ENCODE measurements at places on chromosomes 3 and 15.
A peak's percentile ranks its signal among the peaks of the same experiment; 100 is the strongest.

DNA sequence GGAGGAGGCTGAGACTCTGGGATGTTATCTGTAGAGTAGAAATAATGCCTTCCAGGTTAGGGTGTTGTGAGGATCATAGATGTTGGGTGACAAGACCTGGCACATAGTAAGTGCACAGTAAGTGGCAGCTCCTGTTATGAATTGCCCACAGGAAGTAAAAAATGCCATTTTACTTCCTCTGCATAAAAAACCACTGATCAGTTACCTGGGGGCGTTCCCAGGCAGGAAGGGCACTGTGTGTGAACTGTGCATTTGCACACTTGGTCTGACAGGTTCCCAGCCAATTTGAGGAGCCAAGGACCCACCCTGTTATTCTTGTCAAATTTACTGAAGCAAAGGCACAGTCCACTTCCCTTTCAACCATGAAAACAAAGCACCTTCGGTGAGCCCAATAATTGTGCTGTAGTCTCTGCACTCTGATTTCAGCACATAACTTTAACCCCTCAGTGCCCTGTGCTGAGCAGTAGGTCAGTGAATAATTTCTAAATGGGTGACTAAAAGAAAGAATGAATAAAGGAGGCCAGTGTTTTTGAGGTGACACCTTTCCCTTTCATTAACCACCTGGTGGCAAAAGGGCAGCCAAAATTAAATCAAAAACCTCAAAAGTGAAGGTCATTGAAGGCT lies 85.8 kb upstream of the ARHGEF3 start:
- H3K36me3 ChIP-seq, result no peaks in the 10 kb centered on the region
- no peaks in the 10 kb centered on the region for H3K4me1 ChIP-seq
- no peak for DNase-seq
- no peak overlapping the region for H3K4me3 ChIP-seq

DNA sequence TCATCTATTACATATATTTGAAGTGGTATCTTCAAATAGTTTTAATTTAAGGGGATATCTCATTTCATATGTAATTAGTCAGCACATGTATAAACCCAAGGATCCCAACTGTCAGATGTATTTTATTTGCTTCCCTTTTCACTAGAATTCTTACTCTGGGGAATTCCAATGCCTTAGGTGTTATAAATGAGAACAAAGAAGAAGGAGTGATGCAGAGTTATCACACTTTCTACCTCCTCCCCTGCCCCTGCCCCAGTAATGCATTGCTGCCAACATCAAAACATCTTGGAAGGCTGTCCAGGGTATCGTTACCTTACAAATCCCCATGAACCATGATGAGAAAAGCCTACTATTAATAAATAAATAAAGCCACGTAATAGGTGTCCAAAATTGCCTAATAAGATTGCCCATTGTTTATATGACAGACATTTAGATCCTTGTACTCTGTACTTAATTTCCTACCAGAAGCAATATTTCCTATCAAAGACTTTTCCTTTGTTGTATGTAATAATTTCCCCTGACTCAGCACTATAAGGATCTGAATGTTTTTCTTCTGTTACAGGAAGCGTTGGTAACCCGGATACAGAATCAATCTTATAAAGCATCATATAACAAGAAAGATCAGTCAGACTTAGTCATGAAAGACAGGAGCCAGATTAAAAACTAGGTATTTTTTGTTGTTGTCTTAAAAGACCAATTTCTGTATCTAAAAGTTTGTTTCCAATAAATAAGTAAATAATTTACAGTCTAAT lies 38.8 kb downstream of the CBLB start:
- no peaks in the 10 kb centered on the region for H3K27me3 ChIP-seq
- no peak overlapping the region for H3K4me3 ChIP-seq
- no peak overlapping the region for H3K27ac ChIP-seq
- no peaks in the 10 kb centered on the region for H3K36me3 ChIP-seq

- H3K27ac ChIP-seq, result no peak overlapping the region
- H3K4me1 ChIP-seq, result peaks cover 11% of the 10 kb centered on the region
- no peaks in the 10 kb centered on the region for H3K27me3 ChIP-seq
These were observed 9.7 kb downstream of the PLA2G4D start for GRCh38 chr15:42084465-42085235.

- H3K4me3 ChIP-seq, result no peak overlapping the region
- DNase-seq, result no peak
- peaks cover 19% of the 10 kb centered on the region for H3K4me1 ChIP-seq
- peaks cover 21% of the 10 kb centered on the region for H3K36me3 ChIP-seq
- H3K27ac ChIP-seq, result peak overlapping the region; percentile 9
These were observed 93.9 kb downstream of the PLOD2 start for GRCh38 chr3:146067048-146067447.

DNA sequence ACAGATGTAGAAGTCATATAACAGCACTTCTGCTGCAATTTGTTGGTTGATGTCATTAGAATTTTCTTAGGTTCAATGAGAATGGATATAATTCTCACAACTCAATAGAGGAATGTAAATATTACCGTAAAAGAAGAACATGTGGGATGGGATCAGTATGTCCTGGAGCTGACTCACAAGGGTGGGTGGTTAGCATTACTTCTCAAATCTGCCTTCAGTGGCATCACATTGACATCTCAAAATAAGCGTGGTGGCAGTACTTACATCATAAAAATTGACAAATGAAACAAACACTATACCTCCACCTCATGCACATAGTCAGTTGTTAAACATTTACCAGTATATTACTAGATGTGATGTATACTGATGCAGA lies 1068.0 kb upstream of the CADM2 start:
- DNase-seq, result no peak
- no peak overlapping the region for H3K4me3 ChIP-seq
- H3K4me1 ChIP-seq, result no peaks in the 10 kb centered on the region
- no peaks in the 10 kb centered on the region for H3K27me3 ChIP-seq
- H3K27ac ChIP-seq, result no peak overlapping the region

- DNase-seq, result peak; percentile 21
- H3K36me3 ChIP-seq, result no peaks in the 10 kb centered on the region
- no peak overlapping the region for H3K27ac ChIP-seq
- H3K4me3 ChIP-seq, result no peak overlapping the region
- H3K4me1 ChIP-seq, result peaks cover 9% of the 10 kb centered on the region
These were observed 19.2 kb upstream of the UBE2Q2 start for GRCh38 chr15:75823860-75824613.

DNA sequence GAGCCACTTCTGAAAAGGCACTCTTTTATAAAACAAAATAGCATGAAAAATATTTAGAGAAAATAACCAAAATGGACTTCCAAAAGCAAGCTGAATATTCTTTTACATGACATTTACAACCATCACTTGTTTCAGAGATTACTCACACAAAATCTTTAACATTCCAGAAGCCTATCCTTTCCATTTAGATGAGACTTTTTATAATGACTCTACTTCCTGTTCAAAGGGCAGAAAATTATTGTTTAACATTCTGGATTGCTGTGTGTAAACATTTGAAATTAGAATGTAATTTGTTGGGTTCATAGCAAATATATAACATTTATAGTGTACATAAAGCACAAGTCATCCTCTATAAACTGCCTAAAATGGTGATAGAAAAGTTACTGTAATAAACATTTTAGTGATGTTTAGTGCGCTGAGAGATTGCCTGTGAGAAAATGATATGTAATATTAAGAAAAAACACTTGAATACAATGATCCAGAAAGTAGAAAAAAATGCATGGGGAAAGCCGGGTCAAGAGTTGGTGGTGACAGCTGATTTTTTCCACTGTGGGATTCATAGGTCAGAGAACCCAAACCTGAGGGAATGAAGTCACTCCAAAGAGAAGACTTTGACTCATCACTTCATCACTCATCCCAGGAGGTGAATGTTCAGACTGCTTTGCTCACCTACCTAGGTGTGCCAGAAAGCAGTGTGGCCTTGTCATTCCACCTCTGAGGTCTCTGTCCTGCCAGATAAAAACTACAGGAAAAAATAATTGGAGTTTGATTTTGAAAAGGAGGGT lies 305.8 kb downstream of the ARPP21 start:
- no peak overlapping the region for H3K27ac ChIP-seq
- H3K36me3 ChIP-seq, result no peaks in the 10 kb centered on the region
- H3K27me3 ChIP-seq, result no peaks in the 10 kb centered on the region
- DNase-seq, result no peak

DNA sequence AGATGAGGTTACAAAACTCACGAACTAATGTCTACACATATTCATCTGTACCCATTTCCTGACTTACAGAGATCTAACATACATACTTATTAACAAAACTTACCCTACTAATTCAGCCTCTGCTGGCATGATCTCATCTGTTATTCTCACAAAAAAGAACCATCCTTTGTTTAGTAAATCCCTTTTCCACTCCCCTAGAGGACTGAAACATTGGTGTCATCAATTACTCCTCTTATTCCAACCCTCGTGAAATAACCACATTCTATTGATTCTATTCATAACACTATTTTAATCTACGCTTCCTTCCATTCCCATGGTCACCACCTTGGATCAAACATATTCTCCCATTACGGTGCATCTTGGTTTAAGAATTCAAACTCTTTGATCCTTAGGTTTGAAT lies 505.9 kb downstream of the SI start:
- H3K4me1 ChIP-seq, result no peaks in the 10 kb centered on the region
- H3K27me3 ChIP-seq, result no peaks in the 10 kb centered on the region
- no peak overlapping the region for H3K27ac ChIP-seq
- DNase-seq, result no peak
- no peaks in the 10 kb centered on the region for H3K36me3 ChIP-seq

GRCh38 chr15:60301024-60301423 lies 96.8 kb downstream of the ANXA2 start:
- H3K4me1 ChIP-seq, result 0 out of 2 replicates have a peak, but pooled peaks cover 3% of the 10 kb centered on the region
- H3K27ac ChIP-seq, result no peak overlapping the region
- no peaks in the 10 kb centered on the region for H3K27me3 ChIP-seq
- no peak for DNase-seq
- H3K4me3 ChIP-seq, result no peak overlapping the region

- DNase-seq, result no peak
- H3K27ac ChIP-seq, result no peak overlapping the region
- no peaks in the 10 kb centered on the region for H3K4me1 ChIP-seq
- H3K27me3 ChIP-seq, result no peaks in the 10 kb centered on the region
These were observed 82.7 kb downstream of the TMEM39A start for GRCh38 chr3:119380697-119381096.

DNA sequence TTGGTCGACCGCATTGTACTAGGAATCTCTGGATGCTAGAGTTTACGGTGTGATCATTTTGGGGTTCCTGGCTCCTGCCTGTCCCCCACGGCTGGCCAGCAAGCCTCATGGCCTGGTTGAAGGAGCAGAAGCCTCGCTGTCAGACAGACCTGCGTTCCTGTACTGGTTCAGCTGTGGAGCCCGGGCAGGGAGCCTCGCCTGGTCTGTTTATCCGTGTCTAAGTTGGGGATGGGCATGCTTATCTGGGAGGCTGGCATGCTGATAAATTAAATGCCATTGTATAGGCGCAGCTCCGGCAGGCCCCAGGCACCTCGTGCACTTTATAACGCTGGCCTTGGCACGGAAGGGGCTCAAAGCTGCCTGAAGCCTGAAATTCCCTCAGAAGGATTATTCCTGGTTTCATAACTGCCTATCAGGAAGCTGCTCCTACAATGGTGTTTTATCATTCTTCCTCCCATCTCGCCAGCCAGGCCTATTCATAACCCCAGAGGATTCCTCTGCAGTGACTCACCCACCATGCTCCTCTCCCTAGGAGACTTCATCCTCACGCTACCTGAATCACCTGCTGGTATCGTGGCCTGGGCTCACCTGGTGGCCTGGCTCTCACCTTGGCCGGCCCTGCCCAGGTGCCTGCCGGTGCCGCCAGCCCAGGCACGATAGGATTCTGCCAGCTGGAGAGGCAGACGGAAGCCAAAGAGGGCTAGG lies 110.9 kb downstream of the ASB7 start:
- peak; percentile 87 for DNase-seq
- H3K36me3 ChIP-seq, result no peaks in the 10 kb centered on the region
- no peaks in the 10 kb centered on the region for H3K27me3 ChIP-seq
- peak overlapping the region; percentile 85 for H3K27ac ChIP-seq

DNA sequence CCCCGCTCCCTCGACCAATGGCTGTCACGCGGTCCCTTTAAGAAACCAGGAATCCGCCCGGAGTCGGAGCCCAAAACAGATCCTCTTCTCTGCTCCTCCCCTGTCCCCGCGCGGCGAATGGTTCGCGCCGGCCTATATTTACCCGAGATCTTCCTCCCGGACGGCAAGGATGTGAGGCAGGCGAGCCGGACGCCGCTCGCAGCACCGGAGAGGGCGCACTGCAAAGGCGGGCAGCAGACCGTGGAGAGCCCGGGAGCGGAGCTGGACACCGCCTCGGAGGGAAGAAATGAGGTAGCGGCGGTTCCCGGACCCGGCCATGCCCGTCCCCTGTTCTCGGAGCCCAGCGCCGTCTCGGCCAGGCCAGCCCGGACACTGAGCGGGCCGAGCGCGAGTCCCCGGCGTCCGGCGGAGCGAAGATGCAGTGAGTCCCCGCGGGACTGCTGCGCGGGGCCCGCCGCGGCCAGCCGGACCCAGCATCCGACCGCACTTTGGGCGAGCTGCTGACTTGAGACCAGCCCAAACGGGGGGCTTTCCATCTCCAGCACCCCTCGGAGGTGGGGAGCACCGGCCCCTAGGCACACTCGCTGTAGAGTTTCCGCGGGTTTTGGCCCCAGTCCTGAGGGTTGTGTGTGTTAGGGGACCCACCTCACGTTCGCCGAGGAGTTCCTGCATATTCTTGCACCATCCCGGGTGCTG lies at the start of gene FAM43A:
Gene FAM43A, plus strand, starts transcription at position 166 of the 696 bp plus-strand sequence. CDS start 944 bp downstream, outside the sequence.
- H3K4me3 ChIP-seq, result peak within 1 kb of the TSS; percentile 61
- peak within 1 kb of the TSS; percentile 4 for H3K27ac ChIP-seq
- peak; percentile 95 for DNase-seq
- H3K27me3 ChIP-seq, result no peaks in the 10 kb centered on the region

- H3K27me3 ChIP-seq, result no peaks in the 10 kb centered on the region
- H3K36me3 ChIP-seq, result no peaks in the 10 kb centered on the region
- H3K4me1 ChIP-seq, result peaks cover 13% of the 10 kb centered on the region
- H3K4me3 ChIP-seq, result no peak overlapping the region
- no peak for DNase-seq
These were observed 58.5 kb downstream of the CPA3 start for GRCh38 chr3:148923592-148923991.

- DNase-seq, result no peak
- H3K4me1 ChIP-seq, result no peaks in the 10 kb centered on the region
- no peaks in the 10 kb centered on the region for H3K36me3 ChIP-seq
- H3K27me3 ChIP-seq, result no peaks in the 10 kb centered on the region
- H3K4me3 ChIP-seq, result no peak overlapping the region
- H3K27ac ChIP-seq, result no peak overlapping the region
These were observed 19.0 kb downstream of the ACAP2 start for GRCh38 chr3:195423818-195424217.

- no peak for DNase-seq
- H3K27me3 ChIP-seq, result no peaks in the 10 kb centered on the region
- no peaks in the 10 kb centered on the region for H3K36me3 ChIP-seq
These were observed 1.5 kb upstream of the U2SURP start for GRCh38 chr3:142999881-143000280.

DNA sequence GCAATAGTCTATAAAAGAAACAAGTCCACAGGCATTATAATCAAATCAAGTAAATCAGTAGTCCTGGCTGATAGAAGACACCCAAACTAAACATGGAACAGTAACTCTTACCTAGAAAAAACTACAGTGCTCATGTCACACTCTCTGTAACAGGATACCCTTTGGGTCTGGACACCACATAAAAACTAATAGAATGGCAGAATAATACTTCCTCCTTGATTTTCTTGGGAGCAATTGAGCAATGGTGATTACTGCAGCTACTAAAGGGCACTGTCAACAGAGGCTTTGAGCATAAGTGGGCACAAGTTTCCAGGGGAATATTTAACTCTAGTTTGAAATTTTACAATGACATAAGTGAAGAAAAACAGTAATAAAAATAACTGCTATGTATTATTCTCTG lies 59.5 kb downstream of the GLB1 start:
- no peaks in the 10 kb centered on the region for H3K27me3 ChIP-seq
- peaks cover 14% of the 10 kb centered on the region for H3K4me1 ChIP-seq
- H3K36me3 ChIP-seq, result peaks cover 24% of the 10 kb centered on the region
- H3K4me3 ChIP-seq, result no peak overlapping the region
- H3K27ac ChIP-seq, result no peak overlapping the region
- no peak for DNase-seq

Data from SJSA1 (cell line).